ENCODE measurements at places on chromosomes 5 and 9.

DNA sequence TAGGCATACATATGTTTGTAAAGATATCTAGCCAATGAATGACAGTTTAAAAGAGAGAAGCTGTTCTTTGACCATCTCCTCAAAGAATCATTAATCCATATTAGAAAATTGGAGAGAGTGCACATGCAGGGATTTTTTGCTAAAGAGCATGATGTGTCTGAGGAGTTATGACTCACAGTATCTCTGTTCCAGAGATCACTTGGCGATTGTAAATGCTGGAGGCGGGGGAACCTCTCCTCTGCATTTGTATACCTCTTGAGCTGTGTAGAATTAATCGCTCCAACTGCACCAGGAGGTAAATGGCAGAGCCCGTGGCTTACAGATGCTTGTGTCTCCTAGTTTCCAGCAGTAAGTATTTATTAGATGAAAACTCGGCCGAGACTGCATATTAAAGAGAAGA lies 3.6 kb upstream of the SPATA31D1 start:
- DNase-seq, result no peak

DNA sequence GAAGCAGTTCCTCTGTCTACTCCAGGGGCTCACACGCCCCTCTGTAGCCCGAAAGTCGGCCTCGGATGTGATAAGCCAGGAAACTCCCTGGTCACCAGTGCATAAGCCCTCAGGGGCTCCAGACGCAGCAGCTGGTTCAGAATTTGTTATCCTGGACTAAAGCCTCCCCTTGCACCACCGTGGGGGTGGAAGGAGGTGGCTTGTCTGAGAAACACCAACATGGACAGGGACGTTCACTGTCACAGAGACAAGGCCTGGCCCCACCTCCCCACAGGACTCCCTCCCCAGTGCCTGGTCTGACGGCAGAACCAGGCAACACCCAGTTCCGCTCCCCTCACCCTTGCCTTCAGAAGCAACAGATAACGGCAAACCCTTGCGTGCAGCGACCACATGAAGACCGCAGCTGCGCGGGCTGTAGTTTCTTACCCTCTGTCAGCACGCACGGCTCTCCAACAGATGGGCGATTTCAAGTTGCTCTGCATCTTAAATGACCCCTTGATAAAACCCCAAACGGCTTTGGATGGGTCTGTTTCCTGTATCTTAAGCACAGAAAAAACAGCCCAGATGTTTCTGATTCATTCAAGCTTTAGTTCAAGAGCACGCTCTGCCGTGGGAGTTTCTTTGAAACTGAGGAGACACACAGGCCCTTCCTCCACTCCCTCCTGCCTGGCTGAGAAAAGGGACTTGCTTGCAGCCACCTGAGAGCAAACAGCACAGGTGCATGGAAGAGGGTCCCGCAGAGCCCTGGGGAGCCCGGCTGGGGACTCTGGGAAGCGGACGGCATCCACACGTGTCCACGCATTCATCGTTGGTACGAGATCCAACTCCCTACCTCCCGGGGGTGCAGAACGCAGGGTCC lies 44.7 kb upstream of the NKD2 start:
- peak; percentile 54 for DNase-seq

- no peak for DNase-seq
Measured at GRCh38 chr5:169304175-169304574, 3.2 kb upstream of the SLIT3 start.

GRCh38 chr9:73152953-73153352 lies 1.3 kb downstream of the ANXA1 start:
- DNase-seq, result peak; percentile 76

DNA sequence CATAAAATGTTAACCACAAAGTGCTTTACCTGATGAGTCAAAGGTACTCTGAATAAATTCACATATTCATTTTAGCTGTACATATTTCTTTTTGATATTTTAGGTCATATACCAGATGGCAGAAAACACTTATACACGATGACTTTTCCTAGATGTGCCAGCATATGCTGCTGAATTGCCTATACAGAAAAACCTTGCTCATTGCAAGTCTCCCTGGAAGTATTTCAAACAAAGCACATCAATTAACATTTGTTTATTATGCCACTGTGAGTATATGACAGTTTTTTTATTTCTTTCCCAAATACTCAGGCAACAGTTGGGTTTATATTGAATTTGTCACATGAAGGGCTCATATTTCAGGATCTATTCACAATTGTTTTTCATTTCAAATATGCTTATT lies 180.8 kb downstream of the TMEM232 start:
- no peak for DNase-seq
